ENCODE measurements at places on chromosomes 2 and 18. TPM values are rescaled to one million over a fixed set of nuclear protein-coding genes. Genes with fewer than 3 reads are reported as not detected.

The BMP10 gene
- total RNA-seq: 15.4 TPM

The ADGRF3 gene
- 0.51 TPM for total RNA-seq

The ARHGAP28 gene
- total RNA-seq: 0.58 TPM

The HRH4 gene
- total RNA-seq: 0.06 TPM

The INPP5D gene
- 3.5 TPM for total RNA-seq

GRCh38 chr18:11388755-11389680 is 220.4 kb upstream of the SLC35G4 start:
- no peak overlapping the region for H3K27ac ChIP-seq
- DNase-seq: no peak
- H3K4me1 ChIP-seq: no peaks in the 10 kb centered on the region
- H3K4me3 ChIP-seq: no peak overlapping the region

- DNase-seq: no peak
- H3K4me1 ChIP-seq: no peaks in the 10 kb centered on the region
- H3K27ac ChIP-seq: no peak overlapping the region
- no peaks in the 10 kb centered on the region for H3K36me3 ChIP-seq
- H3K4me3 ChIP-seq: no peak overlapping the region
Measured at GRCh38 chr2:196225213-196225612, 53.8 kb upstream of the STK17B start.

- no peaks in the 10 kb centered on the region for H3K27me3 ChIP-seq
- DNase-seq: no peak
- H3K36me3 ChIP-seq: no peaks in the 10 kb centered on the region
- H3K4me3 ChIP-seq: no peak overlapping the region
- H3K4me1 ChIP-seq: no peaks in the 10 kb centered on the region
- no peak overlapping the region for H3K27ac ChIP-seq
Measured at GRCh38 chr18:6732952-6733351, 3.4 kb downstream of the ARHGAP28 start.

DNA sequence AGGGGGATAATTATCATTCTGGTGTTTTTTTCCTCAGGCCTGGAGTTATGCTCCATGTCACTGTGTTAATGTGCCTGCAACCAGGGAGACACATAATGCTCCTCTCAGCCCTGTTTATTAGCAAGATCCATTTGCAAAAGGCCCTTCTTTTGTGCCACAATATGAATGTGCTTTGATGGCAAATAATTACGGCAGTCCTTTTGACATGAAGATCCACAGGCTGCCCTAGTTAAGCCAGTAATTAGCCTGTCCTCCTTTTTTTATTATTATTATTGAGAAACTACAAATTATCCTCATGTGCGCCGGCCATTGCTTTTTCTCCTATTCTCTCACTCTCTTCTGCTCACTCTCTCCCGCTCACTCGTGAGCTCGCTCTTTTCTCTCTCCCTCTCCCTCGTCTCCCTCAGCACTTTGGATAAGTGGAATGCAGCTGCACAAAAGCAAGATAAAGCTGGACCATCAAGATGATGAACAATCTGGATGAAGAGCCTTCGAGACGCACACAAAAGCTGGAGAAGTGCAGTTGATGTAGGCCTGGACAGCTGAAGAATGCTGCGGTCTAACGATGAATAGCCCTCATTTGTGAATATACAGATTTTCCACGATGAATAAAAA is 762.3 kb downstream of the BCL11A start:
- DNase-seq: no peak
- H3K27ac ChIP-seq: no peak overlapping the region
- no peaks in the 10 kb centered on the region for H3K27me3 ChIP-seq
- no peak overlapping the region for H3K4me3 ChIP-seq
- H3K36me3 ChIP-seq: no peaks in the 10 kb centered on the region
- no peaks in the 10 kb centered on the region for H3K4me1 ChIP-seq

GRCh38 chr2:146365041-146365440 is 1479.8 kb upstream of the ACVR2A start:
- no peak overlapping the region for H3K27ac ChIP-seq
- H3K27me3 ChIP-seq: no peaks in the 10 kb centered on the region
- H3K4me1 ChIP-seq: no peaks in the 10 kb centered on the region
- no peaks in the 10 kb centered on the region for H3K36me3 ChIP-seq
- no peak for DNase-seq

- no peaks in the 10 kb centered on the region for H3K27me3 ChIP-seq
- H3K4me1 ChIP-seq: no peaks in the 10 kb centered on the region
- H3K4me3 ChIP-seq: no peak overlapping the region
- H3K36me3 ChIP-seq: no peaks in the 10 kb centered on the region
- DNase-seq: no peak
Measured at GRCh38 chr2:170986566-170987258, 57.7 kb downstream of the GORASP2 start.

DNA sequence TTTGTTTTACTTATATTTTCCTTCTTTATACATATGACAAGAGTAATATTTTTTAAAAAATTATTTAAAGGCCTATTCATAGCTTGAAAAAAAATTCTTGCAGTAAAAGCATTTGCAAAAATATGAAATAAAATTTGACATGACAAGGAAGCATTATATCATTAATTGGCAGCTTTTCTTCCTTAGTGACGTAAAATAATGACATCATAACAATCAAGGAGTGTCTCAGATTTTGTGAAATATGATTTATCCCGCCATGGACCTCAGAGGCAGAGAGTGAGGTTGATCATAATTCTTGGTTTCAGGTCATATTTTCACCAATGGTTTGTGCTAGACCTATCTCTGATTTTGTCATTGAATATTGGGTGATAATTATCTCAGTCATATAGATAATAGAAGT is 176.0 kb downstream of the MIB1 start:
- H3K27ac ChIP-seq: no peak overlapping the region
- no peak overlapping the region for H3K4me3 ChIP-seq
- DNase-seq: no peak
- H3K27me3 ChIP-seq: no peaks in the 10 kb centered on the region
- H3K4me1 ChIP-seq: no peaks in the 10 kb centered on the region

DNA sequence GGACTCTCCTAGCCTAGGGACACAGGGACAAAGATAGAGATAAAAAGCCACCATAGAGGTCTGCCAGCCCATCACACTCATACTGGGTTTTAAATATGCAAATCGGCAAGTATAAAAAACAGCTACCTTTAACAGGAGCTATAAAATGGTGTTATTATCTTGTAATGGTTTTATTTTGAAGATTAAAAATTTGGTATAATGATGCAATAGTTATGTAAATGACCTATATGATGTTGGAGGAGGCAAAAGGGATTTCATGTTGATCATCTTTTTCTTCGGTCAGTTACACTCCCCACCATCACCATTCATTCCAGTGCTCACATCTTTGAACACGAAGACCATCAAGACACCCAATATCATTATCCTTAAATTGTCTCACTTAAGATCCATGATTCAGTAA is 11.2 kb downstream of the ZNF521 start:
- H3K27me3 ChIP-seq: no peaks in the 10 kb centered on the region
- no peaks in the 10 kb centered on the region for H3K4me1 ChIP-seq
- no peaks in the 10 kb centered on the region for H3K36me3 ChIP-seq
- H3K27ac ChIP-seq: no peak overlapping the region
- no peak overlapping the region for H3K4me3 ChIP-seq

GRCh38 chr2:42369532-42370229 is 8.7 kb upstream of the COX7A2L start:
- H3K27ac ChIP-seq: no peak overlapping the region
- no peak for DNase-seq
- no peaks in the 10 kb centered on the region for H3K36me3 ChIP-seq
- H3K27me3 ChIP-seq: no peaks in the 10 kb centered on the region
- no peak overlapping the region for H3K4me3 ChIP-seq

Data from right lobe of liver (tissue), 6 donors.